ENCODE measurements at places on chromosomes 1 and 21.
A peak's percentile ranks its signal among the peaks of the same experiment; 100 is the strongest.

- no peak for DNase-seq
Observed at GRCh38 chr1:110718452-110718851, 43.7 kb upstream of the KCNA3 start.

- peak; percentile 60 for DNase-seq
Observed at GRCh38 chr1:245153081-245153551, 1.7 kb upstream of the KIF26B start.

GRCh38 chr1:37944086-37944763 lies 2.6 kb downstream of the INPP5B start:
- DNase-seq, result no peak

DNA sequence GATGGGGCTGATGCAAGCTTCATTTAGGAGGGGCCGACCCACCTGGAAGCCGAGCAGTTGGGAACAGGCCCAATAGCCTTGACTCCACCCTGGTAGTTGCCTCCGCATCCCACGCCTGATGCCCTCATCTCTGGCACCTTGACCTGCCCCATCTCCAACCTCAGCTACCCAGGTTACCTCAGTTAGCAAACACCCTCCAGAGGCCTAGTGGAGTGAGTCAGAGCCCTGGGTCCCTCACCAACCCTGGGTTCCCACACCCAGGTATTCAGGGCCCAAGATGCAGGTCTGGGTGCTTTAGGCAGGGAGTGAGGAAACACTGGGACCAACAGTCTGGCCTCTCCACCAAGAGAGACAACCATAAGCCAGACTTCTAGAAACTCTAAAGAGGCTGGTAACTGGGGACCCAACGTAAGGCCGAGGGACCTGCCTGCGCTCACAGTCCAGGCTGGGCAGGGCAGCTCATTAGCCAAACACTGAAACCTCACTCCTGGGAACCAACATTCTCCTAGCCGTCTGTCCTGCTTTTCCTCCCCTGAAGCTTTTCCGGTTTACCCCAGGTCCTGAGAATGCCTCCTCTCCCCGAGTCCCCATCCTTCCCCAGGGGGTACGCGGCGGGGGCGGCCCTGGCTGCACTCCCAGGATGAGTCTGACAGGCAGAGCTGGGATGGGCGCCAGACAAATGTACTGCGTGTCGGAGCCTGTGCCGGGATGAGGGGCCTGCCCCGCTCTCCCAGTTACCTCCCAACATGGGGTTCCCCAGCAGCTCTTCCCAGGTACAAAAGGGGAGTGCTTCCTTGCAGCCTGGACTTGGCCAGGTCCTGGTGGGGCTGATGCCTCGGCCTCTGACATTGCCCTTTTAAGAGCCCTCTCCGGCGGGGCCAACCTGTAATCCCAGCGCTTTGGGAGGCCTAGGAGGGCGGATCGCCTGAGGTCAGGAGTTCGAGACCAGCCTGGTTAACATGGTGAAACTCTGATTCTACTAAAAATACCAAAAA lies 8.9 kb upstream of the CELSR2 start:
- peak; percentile 14 for DNase-seq

DNA sequence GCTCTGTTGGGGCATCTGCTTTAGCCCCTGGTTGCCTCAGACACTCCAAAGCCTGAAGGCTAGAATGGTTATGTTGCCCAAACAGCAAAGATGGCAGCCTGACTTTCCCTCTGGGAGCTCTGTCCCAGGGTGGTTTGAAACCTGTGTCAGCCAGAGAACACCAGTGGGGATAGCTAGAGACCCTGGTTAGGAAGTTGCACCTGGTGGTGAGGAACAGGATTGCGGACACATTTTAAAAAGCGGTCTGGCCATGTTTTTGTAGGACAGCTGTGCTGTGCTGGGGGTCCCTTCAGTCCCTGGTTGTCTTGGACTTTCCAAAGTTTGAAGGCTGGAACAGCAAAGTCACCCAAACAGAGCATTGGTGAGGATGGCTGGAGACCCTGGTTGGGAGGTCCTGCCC lies 87.8 kb downstream of the DNM3 start:
- no peak for DNase-seq

DNA sequence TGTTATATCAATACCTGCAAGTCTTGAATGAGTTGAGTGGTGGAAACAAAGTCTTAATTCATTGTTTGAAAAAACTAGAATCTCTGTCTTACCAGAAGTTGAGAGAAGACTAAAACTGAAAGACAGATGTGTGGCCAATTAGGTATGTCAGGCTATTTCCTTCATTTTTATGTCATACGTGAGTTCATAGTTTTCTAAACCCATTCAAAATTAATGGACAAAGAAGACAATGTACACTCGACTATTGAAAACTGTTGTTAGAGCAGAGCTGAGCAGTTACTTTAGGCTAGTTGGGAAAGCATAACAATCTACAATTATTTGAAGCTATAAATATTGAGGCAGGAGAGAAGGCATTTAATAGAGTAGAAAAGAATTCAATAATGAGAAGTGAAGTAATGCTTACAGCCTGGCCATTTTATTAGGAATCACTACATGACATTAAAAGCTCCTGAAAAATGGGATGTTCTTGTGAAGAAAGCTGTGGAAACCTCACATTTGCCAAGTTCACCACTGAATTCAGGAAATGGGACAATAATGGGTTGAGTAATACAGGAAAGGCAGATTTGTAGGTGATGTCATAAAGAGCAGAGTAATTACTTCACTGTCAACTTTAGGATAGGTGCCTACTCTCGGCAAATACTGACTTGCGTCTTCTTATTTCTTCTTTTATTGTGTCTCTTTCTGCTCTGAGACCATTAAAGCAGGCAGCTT lies 204.4 kb downstream of the PLA2G4A start:
- DNase-seq, result peak; percentile 14

GRCh38 chr1:30642391-30643120 lies 80.8 kb downstream of the MATN1 start:
- no peak for DNase-seq

DNA sequence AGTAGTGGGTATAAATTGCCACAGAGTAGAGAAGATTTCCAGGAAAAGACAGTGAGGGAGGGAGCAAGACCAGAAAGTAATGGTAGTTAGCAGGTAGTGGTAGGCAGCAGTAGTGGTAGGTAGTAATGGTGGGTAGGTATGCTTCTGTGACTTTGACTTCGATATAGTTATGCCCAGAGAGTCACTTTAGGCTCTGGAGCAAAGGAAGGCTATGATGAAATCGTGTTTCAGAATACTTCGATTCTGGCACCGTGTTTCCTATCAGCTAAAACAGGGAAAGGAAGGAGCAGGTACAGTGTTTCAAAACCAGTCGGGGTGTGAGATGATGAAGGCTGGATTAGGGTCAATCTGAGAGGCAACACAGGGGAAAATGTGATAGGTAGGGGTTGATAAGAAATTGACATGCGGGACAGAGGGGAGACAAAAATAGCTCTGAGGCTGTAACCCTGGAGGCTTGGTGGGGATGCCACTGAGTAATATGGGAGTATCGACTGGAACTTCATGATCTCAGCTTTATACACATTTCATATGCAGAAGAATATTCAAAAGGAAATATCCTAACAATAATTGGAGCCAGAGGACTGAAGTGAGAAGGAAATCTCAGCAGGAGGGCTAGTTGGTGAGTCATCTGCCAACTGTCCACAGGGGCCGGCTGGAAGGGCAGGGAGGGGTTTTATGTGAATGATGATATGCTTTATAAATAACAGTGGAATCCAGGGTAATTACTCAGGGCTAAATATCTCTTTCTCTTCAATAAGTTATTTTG lies 25.2 kb upstream of the TRIM45 start:
- DNase-seq, result no peak

All from MV-4-11 (cell line).